ENCODE measurements at places on chromosomes 4 and X.

DNA sequence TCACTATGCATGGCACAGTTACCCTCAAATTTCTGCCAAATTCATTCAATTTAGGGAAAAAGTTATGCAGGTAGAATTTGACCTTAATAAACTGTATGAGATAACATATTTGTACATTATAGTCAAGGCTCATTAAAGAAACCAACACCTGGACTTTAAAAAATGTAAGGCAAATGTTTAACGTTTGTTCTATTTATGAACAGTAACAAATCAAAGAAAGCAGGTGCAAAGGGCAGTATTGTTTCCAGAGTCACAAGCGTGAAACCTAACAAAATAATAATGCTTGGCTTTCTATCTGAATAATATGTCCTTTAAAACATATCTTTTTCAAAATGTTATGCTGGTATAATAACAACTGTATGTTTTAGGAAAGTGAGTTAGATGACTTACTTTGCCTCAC, 41.2 kb downstream of the LIN54 start:
- no peak for DNase-seq

- DNase-seq = no peak
These were observed 1.5 kb downstream of the NHSL2 start for GRCh38 chrX:71912156-71912555.

- no peak for DNase-seq
These were observed 6.5 kb upstream of the SMARCA1 start for GRCh38 chrX:129529685-129530281.

GRCh38 chr4:156328882-156329281, 375.2 kb upstream of the CTSO start:
- DNase-seq = no peak

DNA sequence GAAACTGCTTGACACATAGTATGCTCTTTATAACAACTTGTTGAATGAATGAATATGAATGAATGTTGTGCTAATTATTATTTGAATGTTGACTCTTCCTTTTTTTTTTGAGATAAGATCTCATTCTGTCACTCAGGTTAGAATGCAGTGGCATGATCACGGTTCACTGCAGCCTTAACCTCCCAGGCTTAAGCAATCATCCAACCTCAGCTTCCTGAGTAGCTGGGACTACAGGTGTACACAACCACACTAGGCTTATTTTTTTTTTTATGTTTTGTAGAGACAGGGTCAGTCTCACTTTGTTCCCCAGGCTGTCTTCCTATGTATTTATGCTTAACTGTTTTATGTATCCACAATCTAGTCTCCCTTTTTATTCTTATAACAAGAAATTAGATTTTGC, 114.7 kb upstream of the WDFY3 start:
- no peak for DNase-seq

- no peak for DNase-seq
These were observed 670.3 kb downstream of the KCTD8 start for GRCh38 chr4:43778187-43778915.

DNA sequence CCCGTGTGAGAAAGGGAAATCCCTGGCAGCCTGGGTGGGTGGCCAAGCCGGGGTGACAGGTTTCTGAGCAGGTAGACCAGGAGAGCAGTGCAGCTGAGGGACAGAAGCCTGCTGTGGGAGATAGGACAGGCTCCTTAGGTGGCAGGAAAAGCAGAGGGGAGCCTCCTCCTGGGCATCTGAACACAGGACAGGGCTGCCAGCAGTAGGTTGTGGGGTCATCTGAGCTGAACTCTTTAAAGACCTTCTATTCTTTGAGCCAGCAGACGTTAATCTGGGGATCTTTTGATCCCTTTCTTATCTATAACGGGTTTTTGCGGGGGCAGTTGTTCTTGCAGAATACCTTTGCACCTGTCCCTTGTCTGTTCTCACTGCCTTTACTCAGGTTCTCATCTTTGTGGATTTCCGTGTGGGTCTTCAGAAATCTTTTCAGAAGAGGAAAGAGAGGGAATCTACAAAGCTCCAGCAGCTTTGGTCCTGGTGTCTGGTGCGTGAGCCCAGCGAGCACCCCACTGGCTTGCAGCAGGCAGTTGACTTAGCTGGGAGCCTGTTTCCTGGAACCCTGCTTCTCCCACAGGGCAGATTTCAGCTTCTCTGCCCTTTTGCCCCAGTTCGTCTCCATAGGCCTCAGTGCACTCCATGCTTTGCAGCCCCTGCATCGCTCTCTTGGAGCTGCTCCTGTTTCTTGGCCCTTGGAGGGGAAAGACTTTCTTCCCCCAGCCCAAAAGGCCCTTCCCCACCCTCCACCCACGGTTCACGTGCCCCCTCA, 35.8 kb upstream of the TADA2B start:
- no peak for DNase-seq

DNA sequence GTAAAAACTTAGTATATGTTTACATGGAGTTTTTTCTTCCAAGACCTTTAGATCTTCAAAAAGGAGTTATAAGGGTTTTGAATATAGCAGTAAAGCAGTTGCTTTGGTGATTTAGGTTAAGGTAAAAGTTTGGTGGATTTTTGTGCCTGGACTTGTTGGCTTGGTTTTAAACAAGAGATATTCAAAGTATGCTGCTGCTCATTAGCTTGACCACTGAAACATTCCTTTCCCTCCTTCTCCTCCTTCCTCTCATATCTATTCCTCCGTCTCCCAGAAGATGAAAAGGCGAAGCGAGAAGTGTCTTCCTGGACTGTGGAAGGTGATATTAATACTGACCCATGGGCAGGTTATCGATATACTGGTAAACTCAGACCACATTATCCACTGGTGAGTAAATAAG, 38.4 kb downstream of the METAP1 start:
- no peak for DNase-seq

DNA sequence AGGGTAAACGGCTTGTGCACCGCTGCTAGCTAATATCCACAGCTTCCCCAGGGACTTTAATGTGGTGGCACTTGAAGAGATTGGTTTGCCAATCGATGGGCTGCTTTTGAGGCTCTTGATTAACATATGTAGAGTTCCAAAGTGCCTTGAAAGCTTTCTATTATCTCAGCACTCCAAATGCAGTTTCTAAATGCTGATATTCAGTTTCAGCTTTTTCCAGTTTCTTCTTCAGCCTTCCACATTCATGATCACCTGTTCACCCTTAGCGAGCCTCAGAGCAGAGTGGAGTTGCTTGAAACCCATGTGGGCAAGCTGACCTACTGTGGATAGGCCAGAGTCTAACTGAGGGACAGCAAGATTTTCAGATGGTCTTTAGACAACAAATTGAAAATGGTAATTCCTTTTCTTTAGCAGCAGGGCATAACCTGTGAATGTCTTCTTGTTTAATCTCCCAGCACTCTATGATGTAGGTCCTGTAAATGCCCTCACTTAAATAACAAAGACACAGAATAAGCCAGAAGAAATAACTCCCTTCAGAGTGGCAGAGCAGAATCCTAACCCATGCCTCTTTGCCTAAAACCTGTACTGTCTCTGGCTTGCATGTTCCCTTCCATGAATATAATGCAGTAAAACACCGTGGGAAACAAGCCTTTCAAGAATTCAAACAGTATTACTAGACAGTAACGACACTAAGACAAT, 99.8 kb downstream of the TSPAN5 start:
- no peak for DNase-seq

DNA sequence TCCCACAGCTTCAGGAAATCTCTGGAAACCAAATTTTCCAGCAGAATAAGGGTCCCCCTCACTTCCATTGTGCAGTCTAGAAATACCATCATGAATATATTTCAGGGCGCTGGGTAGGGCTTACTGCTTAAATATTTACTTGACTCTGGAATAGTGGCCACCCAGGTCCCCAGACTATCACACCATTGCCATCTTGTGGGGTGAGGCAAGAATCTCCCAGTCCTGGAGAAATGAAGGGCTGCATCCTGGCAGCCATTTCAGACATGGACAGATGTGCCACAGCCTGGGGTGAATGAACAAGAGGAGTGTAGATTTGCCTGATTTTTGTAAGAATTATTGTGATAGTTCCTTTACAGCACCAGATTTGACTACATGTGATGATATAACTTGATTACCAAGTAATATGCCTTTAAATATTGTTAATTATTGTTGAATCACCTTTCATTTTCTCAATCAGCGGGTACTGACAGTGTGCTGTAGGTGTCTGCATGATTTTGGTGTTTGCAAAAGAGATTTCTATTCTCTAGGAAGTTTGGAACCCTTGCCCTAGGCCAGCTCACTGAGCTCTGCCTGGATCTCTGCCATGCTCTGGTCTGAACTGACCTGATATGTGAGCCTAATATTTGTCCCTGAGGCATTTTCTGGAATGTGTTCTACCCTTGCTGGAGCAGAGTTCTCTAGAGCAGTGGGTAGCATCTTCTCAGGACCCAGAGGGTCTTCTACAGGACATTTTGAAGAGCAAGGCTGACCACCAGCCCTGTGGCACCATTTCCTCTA, 183.4 kb downstream of the KIT start:
- no peak for DNase-seq

- no peak for DNase-seq
These were observed 1250.4 kb downstream of the PCDH18 start for GRCh38 chr4:136281889-136282288.

DNA sequence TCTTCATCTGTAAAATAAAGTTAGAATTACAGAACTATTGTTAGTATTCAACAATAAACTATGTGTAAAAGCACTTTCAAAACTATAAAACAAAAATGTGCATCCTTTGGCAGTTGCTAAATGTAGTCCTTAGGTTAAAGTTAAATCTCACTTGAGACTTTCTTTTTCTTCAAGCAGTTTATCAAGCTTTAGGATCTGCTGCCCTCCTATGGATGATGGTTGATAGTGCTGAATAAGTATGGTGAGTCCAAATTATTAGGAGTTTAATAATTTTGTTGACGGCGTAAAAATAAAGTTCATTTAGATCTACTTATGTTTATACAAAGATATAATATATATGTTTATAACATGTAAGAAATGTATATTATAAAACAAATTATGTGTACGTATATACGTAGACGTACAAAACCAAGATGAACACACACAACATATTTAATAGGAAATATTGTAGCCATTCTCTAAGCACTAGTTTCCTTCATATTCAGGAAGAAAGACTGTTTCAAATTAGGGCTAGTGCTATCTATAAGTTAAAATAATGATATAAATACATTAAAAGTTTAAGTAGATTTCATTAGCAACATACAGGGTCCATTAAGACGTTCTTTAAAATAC, 22.3 kb downstream of the UGT2A2 start:
- DNase-seq = no peak

GRCh38 chrX:47483306-47484268, 565 bp upstream of the ZNF41 start:
- no peak for DNase-seq

- no peak for DNase-seq
These were observed 53.5 kb downstream of the TMPRSS11F start for GRCh38 chr4:68076194-68076593.

DNA sequence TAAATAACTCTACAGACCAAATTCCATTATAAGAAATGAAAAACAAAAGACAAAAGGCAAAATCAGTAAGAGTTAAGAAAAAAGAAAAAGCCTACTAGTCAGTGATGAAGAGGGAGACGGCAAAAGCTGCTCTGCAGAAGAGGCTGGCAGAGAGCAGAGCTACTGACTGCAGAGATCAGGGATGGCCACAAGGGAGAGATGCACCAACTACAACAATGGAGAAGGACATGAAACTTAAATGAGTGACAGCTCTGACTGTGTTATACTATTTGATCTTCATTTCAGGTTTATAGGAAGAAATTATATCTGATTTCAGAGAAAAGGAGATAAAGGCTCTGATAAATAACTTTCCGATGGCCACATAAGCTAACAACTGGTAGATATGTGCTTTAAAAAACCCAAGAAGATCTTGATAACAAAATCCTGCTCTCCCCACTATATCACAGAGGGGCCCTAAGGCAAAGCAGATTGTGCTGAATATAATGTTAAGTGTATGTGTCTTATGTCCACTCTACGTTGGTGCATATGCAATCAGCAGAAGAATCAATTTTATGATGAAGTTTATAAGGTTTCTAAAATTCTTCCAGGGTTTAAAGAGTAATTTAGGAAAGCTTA, 58.4 kb upstream of the COX18 start:
- DNase-seq = no peak

DNA sequence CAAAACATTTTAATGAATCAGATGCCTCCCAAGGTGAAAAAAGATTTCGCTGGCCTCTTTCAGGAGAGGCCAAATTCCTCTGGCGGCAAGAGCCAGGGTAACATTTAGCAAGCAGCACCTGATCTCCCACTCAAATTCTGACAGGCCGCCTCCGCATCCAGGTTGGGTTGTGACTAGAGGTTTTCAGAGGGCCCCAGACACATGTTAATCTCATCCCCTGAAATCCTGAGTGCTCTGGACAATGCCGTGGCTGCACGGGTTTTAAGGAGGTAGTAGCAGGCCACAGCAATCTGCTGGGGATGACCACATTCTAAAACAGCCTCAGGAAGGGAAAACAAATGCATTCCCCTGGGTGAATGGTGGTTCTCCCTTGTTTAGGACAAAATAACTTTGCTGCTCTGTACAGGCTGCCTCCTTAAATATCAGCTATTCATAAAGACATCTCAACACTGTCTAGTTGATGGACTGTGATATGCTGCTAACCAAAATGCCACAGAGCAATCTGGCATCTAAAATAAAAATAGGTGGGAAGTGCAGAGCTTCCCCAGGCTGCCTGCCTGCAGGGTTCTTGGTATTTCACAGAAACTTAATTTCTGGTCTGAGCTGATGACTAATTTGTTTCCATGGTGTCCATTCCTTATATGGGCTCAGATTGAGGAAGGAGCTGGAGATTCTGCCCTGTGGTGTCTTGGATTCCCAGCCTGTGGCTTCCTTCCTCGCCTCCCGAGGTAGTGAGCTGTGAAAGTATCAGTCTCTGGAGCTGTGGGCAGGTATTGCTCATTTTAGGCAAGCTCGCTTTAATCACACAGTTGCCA, 202.0 kb downstream of the DCLK2 start:
- no peak for DNase-seq

- no peak for DNase-seq
These were observed 62.2 kb downstream of the PRKX start for GRCh38 chrX:3651277-3651676.

DNA sequence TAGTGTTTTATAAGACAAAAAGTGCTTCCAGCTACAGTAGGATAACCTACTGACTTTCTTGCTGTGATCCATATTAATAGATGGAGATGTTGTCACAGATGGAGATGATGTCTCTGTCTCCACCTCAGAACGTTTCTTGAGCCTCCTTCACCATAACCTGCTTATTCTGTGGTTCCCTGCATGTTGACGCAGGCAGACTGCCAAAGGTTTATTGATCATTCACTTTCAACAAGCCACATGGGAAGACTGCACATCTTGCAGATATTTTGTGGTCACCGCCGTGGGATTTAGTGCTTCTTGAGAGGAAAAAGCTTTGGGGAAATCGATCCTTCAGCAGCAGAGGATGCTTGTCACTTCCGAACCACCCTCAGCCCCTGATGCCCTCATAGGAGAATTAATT, 943.0 kb upstream of the PRKX start:
- DNase-seq = no peak

DNA sequence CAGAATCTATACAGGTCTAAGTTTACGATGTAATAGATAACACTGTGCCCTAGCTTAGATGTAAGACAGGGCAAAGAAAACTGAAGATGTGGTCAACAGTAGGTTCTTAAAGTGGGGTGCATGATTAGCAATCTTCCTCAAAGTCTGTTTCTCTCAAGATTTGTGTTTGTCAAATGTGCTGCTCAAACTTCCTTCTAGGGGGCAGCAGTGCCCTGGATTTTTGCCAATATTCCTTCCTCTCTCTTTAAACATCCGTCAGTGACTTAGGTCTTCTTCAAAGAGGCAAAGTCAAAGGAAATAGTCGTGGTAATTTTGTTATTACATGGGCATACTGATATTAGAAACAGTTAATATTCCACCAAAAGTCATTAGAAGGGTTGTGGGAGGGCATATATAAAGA, 4.2 kb upstream of the PDHA2 start:
- no peak for DNase-seq

All from NCI-H2081 treated with DMSO at 0.1 percent for 48 hours (cell line).